Occipital lobe (tissue), 3 donors: ENCODE measurements at places on chromosomes 1 and 21.

- peak; percentile 33 for DNase-seq
Observed at GRCh38 chr1:226736001-226736907, 2.8 kb downstream of the ITPKB start.

DNA sequence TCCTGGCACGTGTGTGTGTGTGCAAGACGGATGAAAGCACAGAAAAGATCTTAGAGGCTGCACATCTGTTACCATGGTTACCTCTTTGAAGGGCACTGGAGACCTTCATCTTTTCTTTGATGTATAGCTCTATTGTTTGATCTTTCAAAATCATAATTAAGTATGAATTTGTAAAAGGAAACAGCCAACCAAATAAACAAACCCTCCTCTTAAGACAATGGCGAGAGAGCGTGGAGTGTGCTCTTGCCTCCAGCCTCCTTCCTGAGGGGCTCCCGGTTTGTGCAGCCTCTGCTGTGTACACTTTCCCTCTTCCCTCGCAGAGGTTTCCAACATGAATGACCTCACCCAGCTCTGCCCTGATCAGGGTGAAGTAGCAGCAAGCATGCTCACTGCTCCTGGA is 27.9 kb downstream of the CACNA1S start:
- DNase-seq = no peak

GRCh38 chr1:15618655-15619525 is 1.6 kb downstream of the DDI2 start:
- no peak for DNase-seq

GRCh38 chr1:7659514-7659913 is 111.6 kb upstream of the VAMP3 start:
- DNase-seq = no peak
